ENCODE measurements at places on chromosomes 5 and 9.

DNA sequence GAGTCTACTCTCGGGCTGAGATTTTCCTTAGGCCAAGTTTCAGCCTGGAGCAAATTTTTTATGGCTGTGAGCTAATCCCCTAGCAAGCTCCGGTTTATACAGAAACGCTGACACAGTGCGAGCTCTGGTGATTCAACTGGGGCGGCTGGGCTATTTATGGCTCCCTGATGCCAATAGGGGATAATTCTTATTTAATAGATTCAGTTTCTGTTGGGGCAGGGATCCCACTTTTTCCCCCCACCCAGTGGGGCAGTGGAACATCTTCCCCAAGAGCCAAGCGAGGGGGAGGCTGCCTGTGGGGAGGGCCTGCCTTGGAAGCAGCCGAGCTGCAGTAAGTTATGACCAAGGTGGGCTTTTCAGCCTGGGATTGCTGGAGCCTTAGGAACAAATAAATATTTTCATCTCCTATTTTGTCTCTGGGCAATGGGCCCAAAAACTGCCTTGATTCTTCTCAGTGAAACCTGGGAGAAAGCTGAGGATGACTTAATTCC, 129.1 kb downstream of the MACROH2A1 start:
- DNase-seq, result peak; percentile 71

DNA sequence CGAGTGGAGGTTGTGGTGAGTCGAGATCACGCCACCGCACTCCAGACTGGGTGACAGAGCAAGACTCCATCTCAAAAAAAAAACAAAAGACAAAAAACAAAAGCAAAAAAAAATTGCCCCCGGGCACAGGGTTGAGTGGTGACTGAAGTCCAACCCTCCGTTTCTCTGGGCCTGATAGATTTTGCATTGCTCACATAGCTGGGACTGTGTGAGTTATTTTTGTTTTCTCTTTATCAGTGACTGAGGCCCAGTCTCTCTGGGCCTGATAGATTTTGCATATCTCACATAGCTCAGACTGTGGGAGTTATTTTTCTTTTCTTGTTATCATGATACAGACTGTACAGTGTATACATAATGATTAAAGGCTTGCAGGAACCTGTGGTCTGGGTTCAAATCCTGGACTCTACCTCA, 2.6 kb upstream of the SLC28A3 start:
- DNase-seq, result peak; percentile 78

DNA sequence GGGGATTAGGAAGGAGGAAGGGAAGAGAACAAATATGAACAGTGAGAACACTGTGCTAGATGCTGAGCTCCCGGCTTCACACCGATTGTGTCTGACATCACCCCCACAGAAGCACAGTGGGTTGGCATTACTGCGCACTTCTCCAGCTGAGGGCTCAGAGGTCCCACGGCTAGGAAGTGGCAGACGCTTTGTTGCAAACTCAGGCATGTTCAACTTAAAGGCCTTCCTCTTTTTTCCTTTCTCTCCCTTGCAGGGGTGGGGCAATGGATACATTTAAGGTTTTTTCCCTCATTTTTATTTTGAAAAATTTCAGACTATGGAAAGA, 15.5 kb upstream of the SHB start:
- DNase-seq, result no peak

DNA sequence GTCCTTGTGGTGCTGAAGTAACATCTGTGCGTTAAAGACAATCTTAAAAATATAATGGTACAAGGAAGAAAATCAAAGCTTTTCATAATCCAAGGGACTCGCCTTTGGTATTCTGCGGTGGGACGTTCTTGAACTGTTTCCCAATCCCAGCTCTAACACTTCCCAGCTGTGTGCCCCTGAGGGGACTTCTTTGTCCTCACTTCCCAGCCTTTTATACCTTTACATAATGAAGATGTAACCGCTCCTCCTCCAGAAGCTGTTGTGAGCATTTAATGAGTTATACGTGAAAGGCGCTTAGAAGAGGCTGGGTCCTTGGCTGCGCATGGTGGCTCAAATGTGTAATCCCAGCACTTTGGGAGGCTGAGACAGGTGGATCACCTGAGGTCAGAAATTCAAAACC, 16.9 kb downstream of the STK10 start:
- no peak for DNase-seq

DNA sequence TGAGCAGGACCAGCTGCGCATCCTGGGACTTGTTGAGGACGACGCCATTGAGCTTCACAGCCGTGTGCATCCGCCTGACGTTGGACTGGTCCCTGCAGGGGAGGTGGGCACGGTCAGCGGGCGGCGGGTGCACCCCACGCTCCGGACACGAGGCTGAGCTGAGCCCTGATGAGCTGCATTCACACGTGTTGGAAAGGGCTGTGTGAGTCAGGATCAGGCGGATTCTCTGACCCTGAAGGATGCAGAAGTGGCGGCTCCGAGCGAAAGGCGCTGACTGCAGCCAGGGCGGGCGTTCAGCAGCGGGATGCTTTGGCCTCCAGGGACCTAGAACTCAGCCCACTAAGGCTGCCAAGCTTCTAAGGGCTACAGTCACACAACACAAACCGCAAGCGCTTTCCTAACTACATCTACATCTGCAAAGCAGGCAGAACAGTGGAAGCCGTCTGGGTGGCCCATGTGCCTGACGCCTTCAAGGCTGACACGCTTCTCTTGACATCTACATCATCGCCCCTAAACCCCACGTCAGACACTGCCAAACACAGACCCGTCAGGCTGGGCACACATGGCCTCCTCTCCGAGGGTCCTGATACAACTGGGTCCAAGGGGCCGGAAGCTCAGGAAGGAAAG, 44.9 kb downstream of the NKD2 start:
- no peak for DNase-seq
